ENCODE measurements at places on chromosomes 1 and 21.

GRCh38 chr1:43270421-43271095 is 775 bp downstream of the TMEM125 start:
- peak; percentile 59 for DNase-seq

DNA sequence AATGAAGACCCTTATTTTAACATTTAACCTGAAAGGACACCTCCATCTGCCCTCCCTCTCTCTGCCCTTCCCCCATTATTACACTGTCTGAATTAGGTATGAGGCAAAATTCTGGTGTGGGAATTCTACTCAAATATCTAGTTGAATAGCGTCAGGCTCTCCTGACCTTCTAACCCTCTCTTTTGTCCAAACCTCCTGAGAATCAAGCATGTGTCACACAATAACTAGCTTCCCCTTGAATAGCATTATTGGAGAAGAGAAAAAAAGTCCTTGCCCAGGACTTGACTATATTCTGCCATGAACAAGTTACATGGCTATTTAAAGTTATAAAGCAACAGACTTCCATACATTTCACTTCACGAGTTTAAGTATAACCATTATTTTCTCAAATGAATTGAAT is 35.5 kb downstream of the USH2A start:
- no peak for DNase-seq

DNA sequence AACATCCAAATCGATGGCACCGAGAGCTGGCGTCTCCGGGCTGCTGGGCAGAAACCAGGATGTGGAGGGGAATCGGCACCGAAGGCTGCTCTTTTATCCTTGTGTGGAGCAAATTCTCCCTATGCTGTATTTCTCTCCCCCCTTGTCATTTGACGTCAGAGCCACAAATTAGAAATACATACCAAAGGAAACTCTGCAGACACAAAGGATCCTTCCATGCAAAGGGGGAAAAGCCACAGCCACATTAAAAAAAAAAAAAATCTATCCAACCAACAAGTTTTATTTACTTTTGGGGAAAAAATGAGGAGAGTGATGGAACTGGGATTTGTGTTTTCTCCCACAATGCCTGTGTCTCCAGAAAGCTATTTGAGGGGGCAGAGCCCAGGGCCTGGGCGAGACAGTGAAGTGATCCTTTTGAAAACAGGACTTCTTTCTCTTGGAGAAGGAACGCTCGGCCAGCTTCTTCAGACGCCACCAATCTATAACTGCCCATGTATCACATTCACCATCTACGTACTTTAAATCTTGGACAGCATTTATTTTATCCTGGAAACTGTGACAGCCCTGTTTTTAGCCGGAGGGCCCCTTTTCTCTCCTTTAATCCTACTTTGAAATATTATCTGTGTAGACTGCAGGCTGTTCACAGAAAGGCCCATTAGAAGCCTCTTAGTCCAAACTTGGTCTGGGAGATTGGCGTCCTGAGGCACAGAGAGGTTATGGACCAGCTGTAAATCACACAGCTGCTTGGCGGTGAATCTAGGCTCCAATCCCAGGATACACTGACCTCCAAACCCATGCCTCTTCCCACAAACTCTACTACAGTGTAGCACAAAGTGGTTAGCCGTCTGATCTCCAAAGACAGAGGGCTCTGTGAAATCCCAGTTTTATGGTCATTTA is 4.5 kb downstream of the KANK4 start:
- no peak for DNase-seq

DNA sequence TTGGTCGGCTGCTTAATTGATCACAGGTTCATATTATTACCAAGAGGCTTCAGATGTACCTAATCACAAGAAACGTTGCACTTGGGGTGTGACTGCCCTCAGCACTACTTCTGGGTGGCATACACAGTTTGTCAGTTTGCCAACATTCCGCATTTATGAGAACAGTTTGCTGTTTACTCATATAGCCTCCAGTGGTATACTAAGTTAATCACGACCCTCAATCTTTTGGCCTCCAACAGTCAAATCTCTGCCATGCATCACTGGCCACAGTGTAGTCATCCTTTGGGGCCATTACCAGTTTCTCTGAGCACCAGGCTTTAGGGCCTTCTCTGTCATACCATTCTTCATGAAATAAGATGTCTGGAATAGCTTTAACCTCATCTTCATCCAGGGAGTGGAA is 62.8 kb upstream of the BCL9 start:
- DNase-seq: no peak

- no peak for DNase-seq
Measured at GRCh38 chr1:35264871-35265270, 3.6 kb upstream of the ZMYM4 start.

GRCh38 chr1:47388030-47388890 is 27.8 kb upstream of the FOXE3 start:
- DNase-seq: no peak

GRCh38 chr1:58649555-58649954 is 50.3 kb downstream of the MYSM1 start:
- no peak for DNase-seq

GRCh38 chr1:184768467-184768866 is 13.8 kb upstream of the EDEM3 start:
- DNase-seq: no peak

GRCh38 chr1:183273300-183273699 is 87.2 kb downstream of the LAMC2 start:
- no peak for DNase-seq

DNA sequence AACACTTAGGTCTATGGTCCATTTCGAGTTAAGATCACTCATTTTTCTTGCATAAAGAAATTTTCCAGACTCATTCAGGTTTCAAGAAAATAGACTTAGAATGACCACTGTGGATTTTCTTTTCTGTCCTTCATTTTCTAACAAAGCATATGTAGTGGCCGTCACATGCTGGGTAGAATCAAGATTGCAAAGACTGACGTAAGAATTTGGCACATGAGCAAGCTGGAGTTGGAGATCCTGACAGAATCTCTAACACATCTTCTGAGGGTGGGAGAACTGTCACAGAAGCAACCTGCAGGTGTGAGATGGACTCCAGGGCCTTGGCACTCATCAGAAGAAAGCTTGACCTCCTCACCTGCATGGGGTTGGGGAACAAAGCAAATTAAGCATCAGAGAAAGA is 28.6 kb downstream of the KIF26B start:
- DNase-seq: no peak

DNA sequence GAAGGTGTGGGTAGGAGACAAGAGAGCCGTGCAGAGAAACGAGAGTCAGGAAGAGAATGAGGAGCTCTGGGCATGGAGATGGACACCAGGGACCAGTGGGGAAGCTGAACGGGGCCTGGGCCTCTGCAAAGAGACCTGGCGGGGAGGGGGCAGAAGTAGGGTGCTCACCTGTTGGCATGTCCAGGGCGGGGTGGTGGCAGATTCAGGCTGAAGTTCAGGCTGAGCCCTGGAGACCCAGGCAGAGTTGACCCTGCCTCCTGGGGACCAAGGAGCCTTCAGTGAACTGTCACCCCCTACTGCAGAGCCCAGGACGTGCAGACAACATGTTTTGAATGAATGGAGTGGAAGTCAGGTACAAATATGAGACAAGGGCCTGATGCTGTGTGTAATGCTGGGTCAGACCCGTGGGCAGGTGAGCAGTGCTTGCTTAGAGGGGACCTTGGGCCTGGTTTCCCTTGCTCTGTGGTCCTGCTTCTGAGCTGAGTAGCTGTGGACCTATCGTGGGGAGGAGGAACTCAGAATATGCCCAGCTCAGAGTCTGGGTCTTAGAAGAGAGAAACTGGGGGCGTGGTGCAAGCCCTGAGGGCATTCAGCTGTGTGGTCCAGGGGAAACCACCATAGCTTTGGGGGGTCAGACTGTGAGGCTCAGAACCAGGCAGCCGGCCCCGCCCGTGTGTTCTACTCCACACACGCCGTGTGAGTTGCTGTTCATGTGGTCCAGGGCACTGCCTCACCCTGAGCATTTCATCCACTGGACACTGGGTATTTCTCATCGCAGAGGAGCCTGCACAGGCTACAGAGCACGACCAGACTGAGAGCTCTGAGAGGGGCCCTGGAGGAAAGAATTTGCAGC is 21.3 kb upstream of the UMODL1 start:
- DNase-seq: no peak
